ENCODE measurements at places on chromosomes 3 and 15. TPM values are rescaled to one million over a fixed set of nuclear protein-coding genes. Genes with fewer than 3 reads are reported as not detected.

The CELSR3 gene
- 0.35 TPM for total RNA-seq

GRCh38 chr3:35241236-35241635 lies 398.1 kb upstream of the ARPP21 start:
- no peak for DNase-seq

DNA sequence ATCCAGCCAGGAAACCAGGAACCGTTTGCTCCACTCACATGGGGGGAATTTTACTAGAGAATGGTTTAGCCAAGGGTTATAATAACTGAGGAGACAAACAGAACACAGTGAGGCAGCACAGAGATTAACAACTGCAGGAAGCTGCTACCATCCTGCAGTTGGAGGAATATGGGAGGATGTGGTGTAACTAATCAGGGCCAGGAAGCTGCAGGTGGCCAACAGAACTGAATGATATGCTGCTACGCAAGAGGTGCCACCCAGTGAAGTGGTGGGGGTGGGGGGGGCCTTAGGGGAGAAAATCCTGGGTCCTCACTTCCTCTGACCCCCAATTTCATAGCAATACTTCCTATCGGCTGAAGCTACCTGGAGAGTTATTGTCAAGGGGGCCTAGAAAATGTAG lies 306.4 kb upstream of the STT3B start:
- DNase-seq, result no peak

GRCh38 chr3:106336619-106337018 lies 467.8 kb upstream of the CBLB start:
- DNase-seq, result no peak

GRCh38 chr15:100932676-100933348 lies 13.7 kb downstream of the LRRK1 start:
- DNase-seq, result no peak

GRCh38 chr15:76667943-76668715 lies 237.0 kb downstream of the SCAPER start:
- DNase-seq, result no peak

- DNase-seq, result no peak
These were observed 711.7 kb upstream of the GOLIM4 start for GRCh38 chr3:168807448-168807847.

DNA sequence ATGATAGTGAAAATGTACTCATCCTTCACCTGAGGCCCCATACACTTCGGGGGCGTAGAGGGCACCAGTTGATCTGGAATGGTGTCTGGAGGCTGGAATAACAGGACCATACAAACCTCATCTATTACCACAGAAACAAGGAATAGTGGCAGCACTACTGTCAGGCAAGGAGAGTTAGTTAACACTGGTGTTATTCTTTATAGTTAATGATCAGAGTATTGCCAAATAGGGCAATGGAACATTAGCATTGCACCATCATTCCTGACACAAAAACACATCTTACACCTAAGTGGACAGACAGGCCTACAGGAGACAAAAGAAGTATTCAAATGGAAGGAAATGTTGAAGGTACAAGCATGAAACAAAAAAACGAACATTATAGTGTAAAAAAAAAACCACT lies 137.0 kb upstream of the UBP1 start:
- DNase-seq, result no peak

GRCh38 chr3:132654721-132655120 lies 4.9 kb downstream of the ACAD11 start:
- DNase-seq, result no peak

The RBP2 gene
- total RNA-seq, result not detected

- DNase-seq, result no peak
These were observed 208.5 kb upstream of the MRPL3 start for GRCh38 chr3:131711114-131711768.

DNA sequence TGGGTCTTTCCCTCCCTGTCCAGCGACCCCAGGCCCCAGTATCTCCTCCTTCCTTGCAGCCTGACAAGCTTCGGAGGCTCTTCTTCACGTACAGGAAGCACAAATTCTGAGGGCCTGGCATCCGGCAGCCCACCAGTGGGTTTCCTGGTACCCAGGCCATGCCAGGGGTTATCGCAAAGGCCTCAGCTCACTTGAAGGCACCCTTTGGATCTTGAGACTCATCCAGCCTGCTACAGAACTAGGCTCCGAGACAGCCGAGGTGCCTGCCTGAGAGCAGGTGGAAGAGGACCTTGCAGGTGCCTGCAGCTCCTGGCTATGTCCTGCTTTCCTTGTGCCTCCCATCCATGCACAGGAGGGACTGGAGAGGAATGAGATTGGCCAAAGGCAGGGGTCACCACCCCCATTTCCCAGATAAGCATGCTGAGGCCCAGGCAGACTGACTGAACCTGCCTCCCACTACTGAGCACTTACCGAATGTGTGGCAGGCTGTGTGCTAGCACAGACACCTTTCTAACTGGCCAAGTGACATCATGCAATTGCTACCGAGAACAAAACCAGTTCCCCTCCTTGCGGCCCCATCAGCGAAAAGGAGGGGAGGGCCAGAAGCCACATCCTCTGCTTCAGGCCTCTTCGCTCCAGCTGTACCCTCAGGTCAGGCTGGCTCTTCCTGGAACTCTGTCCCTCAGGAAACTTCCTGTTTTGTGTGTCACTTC lies 11.2 kb downstream of the SH2D7 start:
- peak; percentile 42 for DNase-seq

- DNase-seq, result no peak
These were observed 60.2 kb downstream of the CORO2B start for GRCh38 chr15:68638953-68639515.

The GP9 gene
- total RNA-seq, result not detected

- no peak for DNase-seq
These were observed 1.8 kb downstream of the CCRL2 start for GRCh38 chr3:46408853-46409252.

The ARHGAP31 gene
- total RNA-seq, result 41.7 TPM

The FGF7 gene
- total RNA-seq, result 34.6 TPM

The SNX4 gene
- total RNA-seq, result 17.9 TPM

GRCh38 chr15:74170875-74171578 lies 2.5 kb upstream of the ISLR start:
- DNase-seq, result no peak

GRCh38 chr3:52551118-52551517 lies 14.7 kb downstream of the UQCC5 start:
- DNase-seq, result no peak

The ADGRG7 gene
- total RNA-seq, result not detected

GRCh38 chr3:165638034-165638433 lies 199.2 kb downstream of the BCHE start:
- no peak for DNase-seq

DNA sequence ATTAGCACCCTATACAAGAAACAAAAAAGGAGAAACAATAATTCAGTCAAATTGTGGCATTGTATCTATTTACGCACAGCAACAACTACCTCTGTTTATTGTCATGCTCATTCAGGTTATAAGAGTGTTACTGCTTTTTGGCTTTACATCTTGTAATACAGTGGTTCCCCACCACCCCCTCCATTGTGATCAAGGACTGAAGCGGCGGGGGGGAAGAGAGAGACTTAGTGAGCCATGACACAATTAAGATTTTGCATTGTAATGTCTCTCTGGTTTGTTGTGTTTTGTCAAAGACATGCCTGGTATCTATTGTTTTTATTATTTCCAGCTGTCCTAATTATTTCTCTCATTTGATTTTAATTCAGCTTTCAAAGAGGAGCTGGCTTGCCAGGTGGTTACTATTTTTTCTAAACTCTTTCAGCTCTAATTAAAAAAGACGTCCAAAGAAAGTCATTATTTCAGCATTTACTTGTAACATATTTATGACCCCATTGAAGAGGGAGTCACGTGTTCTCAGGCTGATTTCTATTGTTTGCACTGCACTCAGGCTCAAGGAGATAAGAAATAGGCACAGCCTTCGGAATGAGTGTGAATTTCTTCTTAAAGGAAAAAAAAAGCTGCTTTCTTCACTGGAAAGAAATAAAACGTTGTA lies 234.4 kb upstream of the TBL1XR1 start:
- no peak for DNase-seq

DNA sequence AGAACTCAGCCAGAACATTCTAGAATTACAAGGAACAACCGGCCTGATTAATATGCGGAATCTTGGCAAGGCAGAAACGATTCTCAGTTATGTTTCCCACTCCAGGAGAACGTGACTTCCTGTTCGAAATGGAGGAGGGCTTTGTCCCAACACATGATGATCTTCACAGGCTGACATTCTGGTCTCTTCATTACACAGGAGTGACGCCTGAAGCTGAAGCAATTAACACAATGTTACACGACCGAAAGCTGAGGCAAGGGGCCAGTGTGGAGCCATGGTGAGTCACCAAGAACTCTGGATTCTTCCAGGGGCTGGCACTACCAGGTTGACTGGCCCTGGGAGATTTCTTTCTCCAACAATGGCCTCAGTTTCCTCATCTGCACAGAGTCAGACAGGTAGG lies 40.9 kb downstream of the RFTN1 start:
- DNase-seq, result peak; percentile 39

The PDCD10 gene
- total RNA-seq, result 34.7 TPM

DNA sequence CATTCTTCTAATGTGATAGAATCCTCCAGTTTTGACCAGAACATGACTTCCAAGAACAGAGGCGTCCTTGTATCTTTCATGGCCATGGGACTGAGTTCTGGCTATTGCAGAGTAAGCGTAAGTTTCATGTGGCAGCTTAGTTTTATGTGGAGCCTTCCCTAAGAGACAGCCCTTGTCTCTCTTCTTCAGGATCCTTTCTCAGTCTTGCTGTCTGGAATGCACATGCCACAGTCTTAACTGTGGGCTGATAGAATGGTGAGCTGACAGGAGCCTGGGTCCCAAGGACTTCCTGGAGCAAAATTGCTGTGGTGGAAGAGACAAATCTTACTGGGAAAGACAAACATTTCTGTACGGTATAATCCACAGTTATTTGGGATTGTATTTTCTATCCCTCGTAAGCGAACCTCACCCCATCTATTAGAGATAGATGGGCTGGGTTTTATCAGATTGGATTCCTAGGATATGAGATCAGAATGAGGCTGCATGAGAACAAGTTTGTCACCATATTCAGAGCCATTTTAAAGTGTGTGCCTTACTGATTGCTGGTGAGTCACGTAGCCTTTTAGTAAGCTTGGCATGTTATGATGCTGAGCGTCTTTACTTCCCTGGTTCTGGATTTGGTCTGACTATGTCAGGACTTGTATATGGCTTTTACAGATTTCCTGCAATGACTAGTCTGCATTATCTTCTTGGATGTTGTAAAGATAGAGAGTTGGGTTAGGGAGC lies 32.8 kb downstream of the CDIN1 start:
- DNase-seq, result no peak

GRCh38 chr3:79477242-79477641 lies 290.6 kb downstream of the ROBO1 start:
- DNase-seq, result no peak

The RCCD1 gene
- 11.5 TPM for total RNA-seq

DNA sequence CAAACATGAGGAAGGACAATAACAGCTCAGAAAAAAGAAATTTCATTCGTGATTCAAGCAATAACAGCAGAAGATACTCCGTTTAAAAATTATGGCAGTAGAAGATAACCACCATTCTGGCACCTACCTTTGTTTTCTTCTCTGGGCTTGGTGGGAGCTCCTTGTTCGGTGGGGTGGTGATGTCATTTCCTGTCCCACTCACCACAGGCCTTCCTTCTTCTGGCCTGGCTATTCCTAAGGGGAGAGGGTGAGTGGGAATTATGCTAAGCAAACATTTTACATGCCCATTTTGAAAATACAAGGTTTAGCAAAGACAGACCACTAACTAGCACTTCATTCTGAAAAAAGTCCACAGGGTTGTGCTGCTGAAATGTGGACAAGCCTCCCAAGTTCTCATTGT lies 74.4 kb downstream of the DHX30 start:
- DNase-seq, result no peak

GRCh38 chr15:41585127-41586047 lies 26.4 kb downstream of the TYRO3 start:
- peak; percentile 73 for DNase-seq

- no peak for DNase-seq
These were observed 413 bp downstream of the NUSAP1 start for GRCh38 chr15:41333026-41333562.

DNA sequence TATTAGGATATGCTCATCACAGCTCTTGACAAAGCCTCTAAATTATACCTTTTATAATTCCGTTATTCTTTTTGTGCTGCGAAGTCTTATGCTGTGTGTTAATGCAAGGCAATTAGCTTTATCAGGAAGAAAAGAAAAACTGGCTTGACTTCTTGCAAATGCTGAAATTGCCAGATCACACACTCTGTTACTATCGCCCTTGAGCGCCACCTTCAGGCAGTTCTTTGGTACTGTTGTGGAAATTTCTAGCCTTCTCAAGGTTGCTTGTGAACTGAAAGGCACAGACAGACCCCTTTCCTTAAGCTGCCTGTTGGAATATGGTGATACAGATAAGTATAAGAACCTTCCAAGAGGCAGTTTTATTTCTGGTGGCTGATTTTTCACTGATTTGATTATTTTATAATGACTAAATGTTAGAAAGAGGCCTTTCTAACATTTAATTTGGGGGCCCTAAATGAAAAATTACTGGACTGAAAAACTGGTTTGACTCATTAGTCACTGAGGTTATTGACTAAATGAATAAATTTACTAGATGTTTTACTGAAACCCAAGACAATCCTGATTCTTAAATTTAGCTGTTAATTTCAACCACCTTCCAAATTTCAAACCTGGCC lies 126.2 kb upstream of the RASGRP1 start:
- peak; percentile 28 for DNase-seq

The CHRNA3 gene
- not detected for total RNA-seq

GRCh38 chr3:65732051-65732935 lies 306.4 kb downstream of the MAGI1 start:
- DNase-seq, result no peak

- DNase-seq, result peak; percentile 85
These were observed 34.8 kb downstream of the RBPMS2 start for GRCh38 chr15:64740311-64741170.

- DNase-seq, result no peak
These were observed 43.5 kb downstream of the ACAD9 start for GRCh38 chr3:128922804-128923459.

The CACNA1D gene
- total RNA-seq, result 1.0 TPM

DNA sequence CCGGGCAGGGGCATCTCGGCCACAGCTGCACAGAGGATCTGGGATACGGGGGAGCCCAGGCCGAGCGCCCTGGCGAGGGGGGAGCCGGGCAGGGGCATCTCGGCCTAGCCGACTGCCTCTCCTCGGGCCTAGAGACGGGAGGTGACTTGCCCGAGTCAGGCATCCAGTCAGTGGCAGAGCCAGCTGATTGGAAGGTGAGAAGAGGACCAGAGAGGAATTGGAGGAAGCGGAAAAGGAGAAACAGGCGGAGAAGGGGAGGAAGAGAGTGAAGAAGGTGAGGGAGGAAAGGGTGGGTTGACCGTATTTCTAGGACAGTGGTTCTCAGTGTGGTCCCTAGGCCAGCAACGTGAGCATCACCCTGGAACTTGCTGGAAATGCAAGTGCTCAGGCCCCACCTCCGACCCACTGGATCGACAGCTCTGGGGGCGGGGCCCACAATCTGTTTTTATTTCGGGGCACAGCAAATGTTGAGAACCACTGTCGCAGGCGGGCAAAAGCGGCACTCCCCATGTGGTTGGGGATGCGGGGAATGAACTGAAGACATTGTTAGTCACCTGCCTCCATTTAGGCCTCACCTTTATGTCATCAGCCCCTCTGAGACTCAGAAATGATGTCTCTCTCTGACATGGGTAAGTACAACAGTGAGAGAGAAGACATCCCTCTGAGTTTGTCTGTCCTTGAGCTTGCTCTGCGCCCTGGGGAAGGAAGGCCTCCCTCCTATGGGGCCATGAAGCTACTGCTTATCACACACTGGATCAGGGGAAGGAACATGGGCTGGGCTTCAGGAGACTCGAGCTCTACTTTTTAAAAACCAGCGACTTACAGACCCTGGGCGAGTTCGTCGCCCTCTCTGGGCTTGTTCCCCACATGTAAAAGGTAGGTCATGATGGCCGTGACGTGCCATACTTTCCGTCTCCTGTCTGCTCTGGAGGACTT lies 1.0 kb upstream of the MELTF start:
- DNase-seq, result no peak

All from left ventricle myocardium superior (tissue), 1 donor.